ENCODE measurements at places on chromosomes 1 and 21.

- no peak for DNase-seq
Observed at GRCh38 chr1:243474906-243475305, 219.1 kb downstream of the SDCCAG8 start.

DNA sequence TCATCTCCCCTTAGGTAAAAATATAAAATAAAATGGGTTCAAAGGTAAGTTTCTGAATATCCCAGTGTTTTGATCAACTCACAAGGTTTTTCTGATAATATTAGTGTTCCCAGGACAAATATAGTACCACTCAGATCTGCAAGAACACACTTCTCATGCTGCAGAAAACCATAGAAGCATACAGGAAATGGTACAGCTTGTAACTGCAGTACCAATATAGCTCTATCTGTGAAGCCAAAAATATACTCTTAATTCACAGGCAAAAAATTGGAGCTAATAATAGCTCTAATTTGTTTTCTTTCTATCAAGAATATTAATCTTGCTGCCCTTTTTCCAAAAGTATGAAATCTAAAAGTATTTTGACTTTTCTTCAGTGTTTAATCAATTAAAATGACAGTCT, 13.2 kb downstream of the VPS45 start:
- DNase-seq = no peak

DNA sequence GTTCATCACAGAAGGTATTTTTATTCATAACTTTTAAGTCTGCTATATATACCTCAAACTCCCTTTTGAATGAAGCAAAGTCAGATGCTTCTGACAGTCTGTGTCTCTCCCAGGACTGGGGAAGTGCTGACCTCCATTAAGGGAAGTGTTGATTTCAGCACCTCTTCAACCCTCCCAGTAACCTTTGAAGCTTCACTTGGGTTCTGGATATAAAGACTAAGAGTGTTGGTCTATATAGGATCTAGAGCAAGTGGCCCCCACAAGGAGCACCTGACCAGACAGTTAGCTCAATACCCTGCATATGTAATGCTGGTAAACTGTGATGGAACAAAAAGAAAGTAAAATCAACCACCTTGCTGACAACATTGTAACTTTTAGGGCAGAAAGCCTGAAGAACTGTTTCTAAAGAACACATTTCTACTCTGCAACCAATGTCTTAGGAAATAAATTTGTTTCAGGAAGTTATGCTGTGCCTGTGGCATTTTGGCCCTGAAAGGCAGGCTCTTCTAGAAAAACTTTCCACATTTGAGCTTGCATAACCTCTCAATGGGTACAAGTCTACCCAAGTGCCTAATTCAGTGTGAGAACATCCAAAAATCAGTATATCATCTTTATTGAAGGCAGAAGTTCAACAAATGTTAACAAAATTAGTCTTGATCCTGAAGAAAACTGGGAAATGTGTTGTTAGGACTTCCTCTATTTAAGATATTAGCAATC, 865 bp upstream of the PTPN22 start:
- no peak for DNase-seq

DNA sequence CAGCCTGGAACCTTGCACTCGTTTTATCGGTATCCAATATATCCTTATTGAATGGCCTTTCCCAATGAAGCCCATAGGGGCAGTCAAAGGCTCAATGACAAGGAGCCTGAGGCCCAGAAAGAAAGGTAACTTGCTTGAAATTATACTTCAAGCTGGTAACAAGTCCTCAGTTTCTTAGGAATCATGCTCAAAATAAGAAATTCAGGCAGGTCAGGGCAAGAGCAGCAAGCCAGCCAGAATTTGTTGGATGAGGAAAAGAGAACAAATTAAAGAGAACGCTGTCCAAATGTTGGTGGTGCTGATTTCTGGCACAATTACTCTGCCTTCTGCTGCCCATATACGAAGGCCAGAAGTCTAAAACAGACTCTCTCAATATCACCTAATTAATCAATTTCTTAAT, 77.6 kb downstream of the DDX20 start:
- DNase-seq = no peak

- DNase-seq = no peak
Observed at GRCh38 chr1:4699376-4700301, 45.2 kb downstream of the AJAP1 start.

GRCh38 chr1:26799479-26800142, 11.9 kb downstream of the PIGV start:
- DNase-seq = no peak

DNA sequence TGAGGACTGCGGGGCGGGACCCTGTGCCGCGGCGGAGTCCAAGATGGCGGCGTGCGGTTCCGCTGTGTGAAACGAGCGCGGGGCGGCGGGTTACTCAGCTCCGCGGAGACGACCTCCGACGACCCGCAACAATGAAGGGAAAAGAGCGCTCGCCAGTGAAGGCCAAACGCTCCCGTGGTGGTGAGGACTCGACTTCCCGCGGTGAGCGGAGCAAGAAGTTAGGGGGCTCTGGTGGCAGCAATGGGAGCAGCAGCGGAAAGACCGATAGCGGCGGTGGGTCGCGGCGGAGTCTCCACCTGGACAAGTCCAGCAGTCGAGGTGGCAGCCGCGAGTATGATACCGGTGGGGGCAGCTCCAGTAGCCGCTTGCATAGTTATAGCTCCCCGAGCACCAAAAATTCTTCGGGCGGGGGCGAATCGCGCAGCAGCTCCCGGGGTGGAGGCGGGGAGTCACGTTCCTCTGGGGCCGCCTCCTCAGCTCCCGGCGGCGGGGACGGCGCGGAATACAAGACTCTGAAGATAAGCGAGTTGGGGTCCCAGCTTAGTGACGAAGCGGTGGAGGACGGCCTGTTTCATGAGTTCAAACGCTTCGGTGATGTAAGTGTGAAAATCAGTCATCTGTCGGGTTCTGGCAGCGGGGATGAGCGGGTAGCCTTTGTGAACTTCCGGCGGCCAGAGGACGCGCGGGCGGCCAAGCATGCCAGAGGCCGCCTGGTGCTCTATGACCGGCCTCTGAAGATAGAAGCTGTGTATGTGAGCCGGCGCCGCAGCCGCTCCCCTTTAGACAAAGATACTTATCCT, 430 bp downstream of the RBM15 start:
- DNase-seq = peak; percentile 40

GRCh38 chr1:99850459-99851291, 514 bp downstream of the AGL start:
- no peak for DNase-seq

DNA sequence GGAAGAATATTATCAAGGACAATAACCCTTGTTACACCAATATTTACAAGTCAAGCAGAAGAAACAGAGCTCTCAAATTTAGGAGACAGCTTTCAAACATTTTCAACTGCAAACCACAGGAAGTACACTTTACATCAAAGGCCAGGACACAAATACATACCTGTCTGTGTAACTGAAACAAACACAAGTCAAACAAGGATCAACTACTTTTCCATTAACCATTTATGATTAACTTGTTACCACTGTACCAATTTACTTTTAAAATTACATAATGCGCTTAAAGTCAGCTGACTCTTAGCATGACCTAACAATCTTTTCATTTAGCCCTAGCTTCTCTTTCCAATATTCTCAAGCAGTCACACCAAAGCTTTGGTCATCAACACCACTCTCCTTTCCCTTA, 43.5 kb downstream of the TRIM33 start:
- DNase-seq = no peak

GRCh38 chr1:226862890-226863289, 7.5 kb upstream of the PSEN2 start:
- DNase-seq = no peak

DNA sequence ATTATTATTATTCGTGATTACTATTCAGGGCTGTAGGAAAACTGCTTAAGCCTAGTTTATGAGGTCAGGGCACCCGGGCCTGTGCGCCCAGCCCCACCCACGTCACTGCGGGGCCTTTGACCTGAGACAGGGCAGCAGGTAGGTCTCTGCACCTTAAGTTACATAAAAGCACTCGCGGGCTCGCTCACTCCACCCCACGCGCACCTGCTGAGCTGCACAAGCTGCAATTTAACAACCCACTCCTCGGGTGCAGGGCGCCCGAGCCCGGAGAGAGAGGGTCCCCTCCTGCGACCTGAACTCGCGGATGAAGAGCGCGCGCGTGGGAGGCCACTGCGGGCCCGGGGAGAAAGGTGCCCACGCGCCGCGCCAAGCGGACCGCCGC, 477 bp downstream of the ICMT start:
- no peak for DNase-seq

DNA sequence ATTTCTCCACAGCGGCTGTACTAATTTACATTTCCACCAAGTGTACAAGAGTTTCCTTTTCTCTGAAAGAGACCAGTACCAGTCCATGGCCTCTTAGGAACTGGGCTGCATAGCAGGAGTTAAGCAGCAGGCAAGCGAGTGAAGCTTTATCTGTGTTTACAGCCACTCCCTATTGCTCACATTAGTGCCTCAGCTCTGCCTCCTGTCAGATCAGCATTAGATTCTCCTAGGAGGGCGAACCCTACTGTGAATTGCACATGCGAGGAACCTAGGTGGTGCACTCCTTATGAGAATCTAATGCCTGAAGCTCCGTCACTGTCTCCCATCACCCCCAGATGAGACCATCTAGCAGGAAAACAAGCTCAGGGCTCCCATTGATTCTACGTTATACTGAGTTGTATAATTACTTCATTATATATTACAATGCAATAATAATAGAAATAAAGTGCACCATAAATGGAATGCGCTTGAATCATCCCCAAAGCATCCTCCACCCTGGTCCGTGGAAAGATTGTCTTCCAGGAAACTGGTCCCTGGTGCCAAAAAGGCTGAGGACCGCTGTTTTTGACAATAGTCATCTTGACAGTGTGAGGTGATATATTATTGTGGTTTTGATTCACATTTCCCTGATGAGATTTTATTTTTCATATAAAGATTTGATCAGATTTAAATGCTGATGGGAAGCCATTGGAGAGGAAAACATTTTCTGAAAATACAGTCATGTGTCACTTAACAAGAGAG, 45.5 kb upstream of the MRPS6 start:
- no peak for DNase-seq

DNA sequence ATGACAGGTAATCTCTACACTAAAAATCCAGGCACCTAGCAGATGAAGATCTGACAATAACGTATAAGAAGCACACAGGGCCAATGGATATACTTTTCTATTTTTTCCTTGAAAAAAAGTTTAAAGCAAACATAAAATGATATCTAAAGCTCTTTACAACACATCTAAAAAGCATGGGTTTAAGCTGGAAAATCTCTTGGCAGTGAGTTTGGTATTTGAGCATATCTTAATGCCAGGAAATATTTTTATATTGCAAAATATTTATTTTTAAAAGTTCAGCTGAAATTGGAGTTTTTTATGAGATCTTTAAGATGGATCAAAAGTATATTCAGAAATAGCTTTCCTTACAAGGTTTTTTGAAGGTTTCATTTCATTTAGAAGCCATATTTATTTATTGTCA, 40.5 kb downstream of the SLC5A9 start:
- DNase-seq = no peak

GRCh38 chr1:227315629-227316346, 2.5 kb downstream of the CDC42BPA start:
- no peak for DNase-seq

GRCh38 chr1:38827318-38827717, 32.3 kb downstream of the RRAGC start:
- DNase-seq = no peak

DNA sequence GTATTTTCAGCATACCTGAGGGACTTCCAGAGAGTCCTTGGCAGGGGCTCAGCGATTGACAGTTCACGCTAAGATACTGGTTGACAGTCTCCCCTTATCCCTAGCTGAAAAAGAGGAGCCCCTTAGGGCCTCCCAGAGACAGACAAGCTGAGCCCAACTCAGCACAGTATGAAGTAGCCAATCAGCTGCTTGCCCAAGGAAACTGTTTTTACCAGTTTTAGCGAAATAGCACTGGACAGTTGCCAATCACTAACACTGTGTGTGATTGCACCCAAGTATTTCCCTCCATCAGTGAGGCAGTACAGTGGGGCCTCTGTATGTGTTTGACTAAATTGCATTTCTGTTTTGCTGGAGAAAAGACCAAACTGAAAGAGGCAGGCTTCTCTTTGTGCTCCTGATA, 27.0 kb downstream of the KHDRBS1 start:
- no peak for DNase-seq

- DNase-seq = no peak
Observed at GRCh38 chr1:61051719-61052394, 30.5 kb upstream of the NFIA start.

DNA sequence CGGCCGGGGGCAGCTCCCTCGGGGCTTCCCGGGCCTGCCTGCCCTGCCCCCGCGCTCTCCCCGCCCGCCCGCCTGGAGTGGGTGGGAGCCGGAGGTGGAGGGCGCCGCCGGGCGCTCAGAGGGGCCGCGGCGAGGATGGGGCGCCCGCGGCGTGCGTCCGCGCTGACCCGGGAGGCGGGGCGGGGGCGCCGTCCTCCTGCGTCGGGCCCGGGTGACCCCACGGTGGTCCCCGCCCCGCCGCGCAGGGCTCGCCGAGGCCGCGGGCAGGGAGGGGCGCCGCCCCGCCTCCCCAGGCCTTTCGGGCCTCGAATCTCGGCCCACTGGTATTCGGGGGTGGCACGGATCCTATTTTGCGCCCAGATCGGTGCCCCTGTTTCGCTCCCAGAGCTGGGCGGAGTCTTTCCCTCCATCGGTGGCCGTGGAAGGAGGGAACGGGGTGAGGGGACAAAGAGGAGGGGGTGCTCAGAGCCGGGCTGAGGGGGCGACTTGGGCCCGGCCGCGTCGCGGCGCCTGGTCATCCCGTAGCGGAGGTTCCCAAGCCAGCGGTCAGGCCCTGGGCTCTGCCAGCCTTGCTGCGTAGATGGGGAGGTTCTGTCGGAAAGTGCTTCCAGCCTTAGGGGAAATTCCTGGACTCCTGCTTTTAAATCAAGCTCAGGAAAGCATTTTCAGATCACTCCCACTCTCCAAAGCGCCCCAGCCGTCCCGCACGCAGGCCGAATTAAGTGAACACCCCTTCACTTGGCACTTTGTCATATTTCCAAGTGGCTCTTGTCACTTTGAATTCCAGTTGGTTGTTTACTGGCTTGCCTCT, 545 bp downstream of the PATJ start:
- no peak for DNase-seq

DNA sequence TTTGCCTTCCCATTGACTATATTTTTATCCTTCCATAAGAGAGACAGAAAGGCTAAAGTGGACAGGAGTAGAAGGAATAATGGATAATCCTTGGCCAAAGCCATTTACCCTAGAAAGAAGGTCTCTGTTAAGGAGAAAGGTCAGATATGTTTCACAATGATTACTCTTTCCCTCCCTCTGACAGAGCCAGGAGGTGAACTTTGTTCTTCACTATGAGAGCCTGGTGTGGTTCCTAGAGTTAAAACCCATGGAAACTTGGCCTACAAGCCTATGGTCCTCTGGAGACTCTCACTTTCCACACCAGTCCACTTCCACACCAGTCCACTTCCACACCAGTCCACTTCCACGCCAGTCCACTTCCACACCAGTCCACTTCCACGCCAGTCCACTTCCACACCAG, 479.9 kb upstream of the ZP4 start:
- DNase-seq = no peak

All from stimulated activated CD4-positive, alpha-beta T cell treated with anti-CD3 and anti-CD28 coated beads, TNF-alpha, amount 100 ng/mL, for 24 hours (primary cell).